MCF 10A (cell line): ENCODE measurements at places on chromosomes 12 and 14. TPM values are rescaled to one million over a fixed set of nuclear protein-coding genes. Genes with fewer than 3 reads are reported as not detected.
A peak's percentile ranks its signal among the peaks of the same experiment; 100 is the strongest.

DNA sequence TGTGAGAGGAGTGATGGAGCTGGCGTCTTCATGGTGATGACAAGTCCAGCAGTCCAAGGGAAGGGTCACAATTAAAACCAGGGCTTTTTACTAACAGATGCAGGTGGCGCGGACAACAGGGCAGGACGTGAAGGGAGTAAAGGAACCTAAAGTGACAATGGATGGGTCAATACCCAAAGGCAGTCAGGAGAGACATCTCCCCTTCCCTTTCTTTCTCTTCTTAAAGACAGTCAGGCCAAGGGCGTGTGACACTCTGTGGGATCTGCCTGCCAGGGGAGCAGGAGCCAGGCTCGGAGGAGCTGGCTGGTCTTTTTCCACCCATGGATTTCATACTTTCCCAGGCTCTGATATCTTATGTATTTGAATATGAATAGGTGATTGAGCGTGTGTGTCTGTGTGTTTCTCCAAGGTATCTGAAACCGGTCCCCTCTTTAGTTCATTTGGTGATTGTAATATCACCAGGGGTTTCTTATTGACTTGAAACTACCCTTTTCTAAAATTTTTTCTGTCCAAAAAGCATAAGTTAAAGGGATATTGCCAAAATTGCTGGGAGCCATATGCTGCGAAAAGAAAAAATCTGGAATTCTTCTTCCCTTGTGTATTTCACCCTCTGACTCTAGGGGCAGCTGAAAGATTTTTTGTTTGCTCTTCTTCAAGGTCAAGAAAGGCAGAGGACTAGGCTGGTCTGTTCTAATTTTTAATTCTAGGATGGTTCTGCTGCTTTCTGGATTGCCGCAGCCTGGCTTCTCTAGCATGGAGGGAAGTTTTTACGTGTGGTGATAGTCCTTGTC lies 61.8 kb downstream of the FBXL14 start:
- H3K36me3 ChIP-seq: no peaks in the 10 kb centered on the region
- H3K27me3 ChIP-seq: peaks cover 28% of the 10 kb centered on the region
- H3K27ac ChIP-seq: no peak overlapping the region
- H3K4me1 ChIP-seq: peaks cover 7% of the 10 kb centered on the region
- DNase-seq: no peak

- no peaks in the 10 kb centered on the region for H3K27me3 ChIP-seq
- H3K36me3 ChIP-seq: peaks cover 6% of the 10 kb centered on the region
- peak overlapping the region; percentile 11 for H3K27ac ChIP-seq
- H3K4me1 ChIP-seq: peaks cover 18% of the 10 kb centered on the region
- H3K4me3 ChIP-seq: no peak overlapping the region
- peak; percentile 73 for DNase-seq
These were observed 17.3 kb upstream of the TMPRSS12 start for GRCh38 chr12:50825372-50825838.

DNA sequence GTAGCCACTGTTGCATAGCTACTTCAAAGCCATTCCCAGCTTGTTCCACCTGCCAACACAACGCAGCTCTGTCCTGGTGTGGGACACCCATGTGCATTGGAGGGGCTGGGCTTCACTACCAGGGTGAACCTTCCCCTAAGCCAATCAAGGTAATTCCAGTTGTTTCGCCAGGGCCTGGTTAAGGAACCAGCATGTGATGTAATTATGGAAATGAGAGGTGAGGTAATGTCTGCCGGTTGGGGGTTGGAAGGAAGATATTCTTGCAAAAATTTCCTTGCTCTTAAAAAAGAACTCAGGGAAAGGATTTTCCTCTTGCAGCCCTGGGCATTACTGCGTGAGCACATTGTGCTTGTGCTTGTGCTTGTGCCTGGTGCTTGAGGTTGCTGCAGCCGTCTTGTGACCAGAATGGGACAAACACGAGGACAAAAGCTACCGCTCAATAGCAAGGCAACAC lies 14.9 kb downstream of the TUBA1C start:
- peaks cover 22% of the 10 kb centered on the region for H3K4me1 ChIP-seq
- H3K27me3 ChIP-seq: no peaks in the 10 kb centered on the region
- H3K36me3 ChIP-seq: peaks cover 10% of the 10 kb centered on the region
- H3K4me3 ChIP-seq: no peak overlapping the region

DNA sequence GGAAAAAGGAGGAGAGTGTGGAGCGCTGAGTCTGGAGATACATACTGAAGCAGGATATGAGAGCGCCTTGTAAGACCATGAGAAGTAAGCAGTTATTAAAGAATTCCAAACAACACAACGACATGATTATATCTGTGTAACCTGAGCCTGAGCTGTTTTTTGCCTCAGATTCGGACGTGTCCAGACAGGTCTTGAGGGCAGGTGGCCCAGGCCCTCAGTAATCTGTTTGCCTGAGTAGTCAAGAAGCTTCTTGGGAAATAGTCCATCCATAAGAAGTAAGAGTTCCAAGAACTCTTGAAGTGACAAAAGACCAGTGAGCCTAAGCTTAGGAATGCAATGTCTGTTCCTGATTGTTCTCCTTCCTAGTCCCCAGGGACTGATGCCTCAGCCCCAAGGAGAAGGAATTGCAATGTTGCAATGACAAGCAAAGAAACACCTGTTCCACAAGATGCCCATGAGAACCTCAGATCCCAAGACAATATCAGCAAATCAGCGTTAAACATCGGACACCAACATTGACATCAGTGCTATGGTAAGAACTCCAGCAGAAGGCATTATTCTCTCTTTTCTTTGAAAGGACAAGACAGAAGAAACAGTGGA lies 34.7 kb upstream of the ADAMTS20 start:
- peak; percentile 73 for DNase-seq
- H3K36me3 ChIP-seq: no peaks in the 10 kb centered on the region
- no peaks in the 10 kb centered on the region for H3K4me1 ChIP-seq
- peaks cover 10% of the 10 kb centered on the region for H3K27me3 ChIP-seq
- H3K4me3 ChIP-seq: no peak overlapping the region

DNA sequence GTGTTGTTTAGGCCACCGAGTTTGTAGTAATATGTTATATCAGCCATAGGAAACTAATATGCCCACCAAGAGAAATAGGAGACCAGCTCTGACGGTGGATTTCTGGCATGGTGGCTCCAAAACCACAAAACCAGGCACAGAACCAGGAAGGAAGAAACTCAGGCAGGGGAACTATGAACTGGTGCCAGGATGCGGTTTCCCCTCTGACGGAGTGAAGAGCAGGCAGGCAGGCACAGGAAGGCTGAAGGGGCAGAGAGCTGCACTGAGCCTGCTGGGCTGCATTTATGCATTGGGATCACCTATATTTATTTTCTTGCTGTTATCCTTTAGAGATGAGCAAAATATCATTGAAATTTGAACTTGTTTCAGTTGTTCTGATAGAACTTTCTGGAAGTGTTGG lies 479.4 kb downstream of the VRK1 start:
- H3K27me3 ChIP-seq: peaks cover 50% of the 10 kb centered on the region
- H3K4me1 ChIP-seq: no peaks in the 10 kb centered on the region
- H3K4me3 ChIP-seq: no peak overlapping the region
- no peak overlapping the region for H3K27ac ChIP-seq

DNA sequence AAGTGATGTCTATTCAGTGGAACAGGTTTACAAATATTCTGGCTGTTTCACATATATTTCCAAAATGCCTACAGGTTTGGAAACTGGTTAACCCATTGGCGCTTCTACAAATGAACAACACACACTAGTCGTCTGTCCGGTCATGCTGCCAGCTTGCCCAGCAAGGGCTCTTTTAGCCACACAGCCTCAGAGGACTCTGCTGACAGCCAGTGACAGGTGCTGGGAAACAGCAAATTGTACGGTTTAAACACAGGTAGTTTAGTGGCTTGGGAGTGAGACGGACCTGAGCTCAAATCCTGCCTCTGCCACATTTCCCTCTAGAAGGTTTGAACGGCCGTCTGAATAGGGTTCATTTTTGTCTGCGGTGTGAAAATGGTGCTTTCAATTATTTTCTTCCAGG lies 53.8 kb downstream of the MOK start:
- no peaks in the 10 kb centered on the region for H3K4me1 ChIP-seq
- no peaks in the 10 kb centered on the region for H3K27me3 ChIP-seq
- DNase-seq: no peak

RASAL1 gene
- total RNA-seq: not detected in 2 replicates

C12orf54 gene
- total RNA-seq: 1.5 and 1.9 TPM in 2 replicates

- H3K4me3 ChIP-seq: no peak overlapping the region
- peaks cover 5% of the 10 kb centered on the region for H3K4me1 ChIP-seq
- H3K36me3 ChIP-seq: peaks cover 22% of the 10 kb centered on the region
- H3K27me3 ChIP-seq: no peaks in the 10 kb centered on the region
These were observed 215.7 kb downstream of the CPNE8 start for GRCh38 chr12:38689704-38690103.

- no peak overlapping the region for H3K27ac ChIP-seq
- H3K4me1 ChIP-seq: peaks cover 10% of the 10 kb centered on the region
- H3K4me3 ChIP-seq: no peak overlapping the region
- no peaks in the 10 kb centered on the region for H3K36me3 ChIP-seq
- no peak for DNase-seq
These were observed 18.1 kb downstream of the NUAK1 start for GRCh38 chr12:106120519-106121105.

- no peaks in the 10 kb centered on the region for H3K36me3 ChIP-seq
- no peaks in the 10 kb centered on the region for H3K27me3 ChIP-seq
- no peaks in the 10 kb centered on the region for H3K4me1 ChIP-seq
- H3K4me3 ChIP-seq: no peak overlapping the region
- no peak for DNase-seq
These were observed 83.9 kb downstream of the STXBP6 start for GRCh38 chr14:24965934-24966578.

NPFF gene
- not detected in 2 replicates for total RNA-seq

- H3K4me1 ChIP-seq: peaks cover 23% of the 10 kb centered on the region
- peak overlapping the region; percentile 46 for H3K27ac ChIP-seq
- H3K27me3 ChIP-seq: no peaks in the 10 kb centered on the region
- no peak overlapping the region for H3K4me3 ChIP-seq
- DNase-seq: peak; percentile 84
- H3K36me3 ChIP-seq: no peaks in the 10 kb centered on the region
These were observed 113.4 kb downstream of the CRADD start for GRCh38 chr12:93790472-93791152.

DNA sequence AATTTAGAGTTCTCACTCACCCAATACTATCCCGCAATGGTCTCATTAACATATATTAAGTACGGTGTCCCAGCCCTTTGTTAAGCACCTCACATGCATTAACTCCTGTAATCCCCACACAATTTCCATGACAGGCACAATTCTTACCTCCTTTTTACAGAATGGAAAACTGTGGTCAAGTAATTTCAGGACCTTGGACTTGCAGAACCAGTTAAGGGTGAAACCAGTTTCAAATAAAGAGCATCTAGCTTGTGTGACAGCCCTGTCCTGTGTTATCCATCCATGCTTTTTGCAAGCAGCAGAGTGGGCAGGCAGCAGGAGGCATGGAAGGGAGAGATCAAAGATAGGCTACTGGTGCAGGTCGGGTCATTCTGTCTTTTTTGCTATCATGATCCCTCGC lies 470.8 kb downstream of the NELL2 start:
- H3K27ac ChIP-seq: no peak overlapping the region
- no peak for DNase-seq
- H3K4me1 ChIP-seq: no peaks in the 10 kb centered on the region
- no peaks in the 10 kb centered on the region for H3K36me3 ChIP-seq
- no peak overlapping the region for H3K4me3 ChIP-seq

GRCh38 chr12:42140901-42141300 lies 3.8 kb downstream of the GXYLT1 start:
- H3K27me3 ChIP-seq: no peaks in the 10 kb centered on the region
- H3K4me3 ChIP-seq: no peak overlapping the region
- H3K27ac ChIP-seq: no peak overlapping the region

FOXG1 gene
- not detected in 2 replicates for total RNA-seq

- H3K4me1 ChIP-seq: no peaks in the 10 kb centered on the region
- H3K27ac ChIP-seq: no peak overlapping the region
- no peaks in the 10 kb centered on the region for H3K36me3 ChIP-seq
These were observed 108.4 kb downstream of the EMP1 start for GRCh38 chr12:13304924-13305323.

DNA sequence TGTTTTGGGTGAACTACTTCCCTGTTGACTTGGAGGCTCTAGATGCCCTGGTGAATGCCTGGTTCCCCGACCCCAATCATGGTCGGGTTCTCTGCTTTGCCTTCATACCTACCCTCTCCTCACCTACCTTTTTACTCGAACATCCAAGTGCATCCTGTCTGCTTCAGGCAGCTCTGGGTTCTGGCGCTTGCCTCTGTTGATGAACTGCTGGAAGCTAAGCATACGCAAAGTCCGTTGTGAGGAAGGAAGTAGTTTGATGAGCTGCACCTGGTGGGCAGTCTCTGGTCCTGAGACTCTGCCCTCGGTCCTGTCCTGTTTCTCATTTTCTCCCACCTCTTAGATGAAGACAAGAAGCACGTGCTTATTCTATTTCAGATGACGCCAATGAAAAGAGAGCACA lies 13.6 kb downstream of the KCNH3 start:
- no peaks in the 10 kb centered on the region for H3K36me3 ChIP-seq
- no peak overlapping the region for H3K27ac ChIP-seq
- H3K4me3 ChIP-seq: no peak overlapping the region
- peaks cover 15% of the 10 kb centered on the region for H3K27me3 ChIP-seq

ERG28 gene
- 10.4 and 11.1 TPM in 2 replicates for total RNA-seq

DNA sequence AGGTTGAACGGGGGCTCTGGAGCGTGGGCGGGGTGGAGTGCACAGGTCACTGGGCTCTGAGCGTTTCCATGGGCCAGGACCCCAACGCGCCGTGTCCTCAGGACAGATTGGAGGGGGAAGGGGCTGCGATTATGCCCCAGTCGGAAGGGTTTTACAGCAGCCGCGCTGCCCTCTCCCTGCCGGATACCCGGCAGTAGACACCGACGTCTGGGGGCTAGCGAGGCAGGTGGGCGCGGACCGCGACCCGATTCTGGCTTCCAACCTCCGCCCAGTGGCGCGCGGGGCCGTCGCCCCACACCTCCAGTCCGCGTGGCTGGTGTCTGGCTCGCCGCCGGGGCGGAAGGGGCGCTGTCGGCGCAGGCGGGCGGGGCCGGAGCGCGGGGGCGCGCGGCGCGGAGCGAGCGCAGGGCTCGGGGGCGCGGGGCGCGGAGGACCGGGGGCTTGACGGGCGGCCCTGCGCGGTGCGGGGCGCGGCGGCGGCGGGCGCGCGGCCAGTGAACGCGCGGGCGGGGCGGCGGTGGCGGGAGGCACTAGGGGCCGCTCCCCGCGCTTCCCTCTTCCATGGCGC lies 2.4 kb upstream of the KIF26A start:
- H3K4me3 ChIP-seq: no peak overlapping the region
- no peaks in the 10 kb centered on the region for H3K36me3 ChIP-seq
- DNase-seq: no peak
- peaks cover 61% of the 10 kb centered on the region for H3K27me3 ChIP-seq

GRCh38 chr12:113464852-113465719 lies 6.6 kb downstream of the LHX5 start:
- no peak overlapping the region for H3K4me3 ChIP-seq
- H3K27me3 ChIP-seq: peaks cover 83% of the 10 kb centered on the region
- H3K27ac ChIP-seq: no peak overlapping the region
- H3K36me3 ChIP-seq: no peaks in the 10 kb centered on the region
- peaks cover 6% of the 10 kb centered on the region for H3K4me1 ChIP-seq

- H3K4me3 ChIP-seq: peak overlapping the region; percentile 80
- no peaks in the 10 kb centered on the region for H3K27me3 ChIP-seq
- peak overlapping the region; percentile 91 for H3K27ac ChIP-seq
- DNase-seq: no peak
- H3K4me1 ChIP-seq: no peaks in the 10 kb centered on the region
- peaks cover 6% of the 10 kb centered on the region for H3K36me3 ChIP-seq
These were observed 1.5 kb downstream of the KDM2B start for GRCh38 chr12:121579190-121579791.

GRCh38 chr12:107488666-107489065 lies 196.9 kb upstream of the PWP1 start:
- H3K27ac ChIP-seq: peak overlapping the region; percentile 60
- no peaks in the 10 kb centered on the region for H3K27me3 ChIP-seq
- H3K4me1 ChIP-seq: peaks cover 21% of the 10 kb centered on the region
- no peak overlapping the region for H3K4me3 ChIP-seq
- H3K36me3 ChIP-seq: no peaks in the 10 kb centered on the region

PPP4R4 gene
- 0.66 and 0.91 TPM in 2 replicates for total RNA-seq
